Omental fat pad (tissue), 4 donors: ENCODE measurements at places on chromosomes 7 and 10. TPM values are rescaled to one million over a fixed set of nuclear protein-coding genes. Genes with fewer than 3 reads are reported as not detected.

Gene WNT8B
- not detected for total RNA-seq

- no peak for DNase-seq
Measured at GRCh38 chr7:116717137-116717536, 45.1 kb downstream of the MET start.

- DNase-seq, result no peak
Measured at GRCh38 chr7:67407392-67408071, 410.9 kb downstream of the TYW1 start.

Gene CYP3A7
- 0.56 TPM for total RNA-seq

DNA sequence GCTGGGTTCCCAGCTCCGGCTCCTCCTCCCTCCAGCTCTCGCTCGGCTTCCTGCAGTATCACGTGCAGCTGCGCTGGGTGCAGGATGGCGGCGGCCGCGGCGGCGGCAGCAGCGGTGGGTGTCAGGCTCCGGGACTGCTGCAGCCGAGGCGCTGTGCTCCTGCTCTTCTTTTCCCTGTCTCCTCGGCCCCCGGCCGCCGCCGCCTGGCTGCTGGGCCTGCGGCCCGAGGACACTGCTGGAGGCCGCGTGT, at the start of gene CNNM1:
TSS of gene CNNM1 (plus strand) at position 53 of the 250 bp plus-strand sequence. CDS start at position 85, 32 bp downstream.
- no peak for DNase-seq

DNA sequence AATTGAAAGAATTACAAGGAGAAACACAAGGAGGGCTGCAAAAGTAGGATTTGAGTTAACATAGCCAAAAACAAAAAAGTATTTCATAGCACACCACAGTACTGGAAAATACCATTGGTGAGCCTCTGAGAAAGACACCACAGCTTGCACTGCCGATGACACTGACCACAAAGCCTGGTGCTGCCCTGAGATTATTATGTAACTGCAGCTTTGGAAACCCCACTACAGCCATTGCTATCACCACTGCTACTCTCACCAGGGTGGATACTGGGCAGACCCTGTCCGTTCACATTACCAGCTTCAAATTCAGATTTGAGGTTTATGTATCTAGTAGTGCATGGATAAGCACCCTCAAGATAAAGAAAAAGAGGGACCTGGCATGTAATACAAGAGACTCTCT, 1246.7 kb upstream of the SORCS1 start:
- DNase-seq, result no peak

- DNase-seq, result no peak
Measured at GRCh38 chr10:84994722-84995121, 666.3 kb downstream of the CCSER2 start.

DNA sequence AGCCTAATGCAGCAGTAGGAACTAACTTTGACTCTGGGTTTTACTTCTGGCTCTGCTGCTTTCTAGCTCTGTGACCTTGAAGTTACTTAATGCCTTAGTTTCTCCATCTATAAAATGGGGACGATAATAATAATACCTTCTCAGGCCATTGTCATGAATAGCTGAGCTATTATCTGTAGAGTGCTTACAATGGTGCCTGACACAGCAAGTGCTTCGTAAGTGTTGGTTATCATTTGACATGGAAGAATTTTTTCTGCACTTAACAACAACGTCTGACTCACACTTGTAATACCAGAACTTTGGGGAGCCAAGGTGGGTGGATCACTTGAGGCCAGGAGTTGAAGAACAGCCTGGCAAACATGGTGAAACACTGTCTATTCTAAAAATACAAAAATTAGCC, 140.5 kb downstream of the ARL4A start:
- DNase-seq, result no peak

- no peak for DNase-seq
Measured at GRCh38 chr7:135441791-135442190, 68.1 kb downstream of the CNOT4 start.

DNA sequence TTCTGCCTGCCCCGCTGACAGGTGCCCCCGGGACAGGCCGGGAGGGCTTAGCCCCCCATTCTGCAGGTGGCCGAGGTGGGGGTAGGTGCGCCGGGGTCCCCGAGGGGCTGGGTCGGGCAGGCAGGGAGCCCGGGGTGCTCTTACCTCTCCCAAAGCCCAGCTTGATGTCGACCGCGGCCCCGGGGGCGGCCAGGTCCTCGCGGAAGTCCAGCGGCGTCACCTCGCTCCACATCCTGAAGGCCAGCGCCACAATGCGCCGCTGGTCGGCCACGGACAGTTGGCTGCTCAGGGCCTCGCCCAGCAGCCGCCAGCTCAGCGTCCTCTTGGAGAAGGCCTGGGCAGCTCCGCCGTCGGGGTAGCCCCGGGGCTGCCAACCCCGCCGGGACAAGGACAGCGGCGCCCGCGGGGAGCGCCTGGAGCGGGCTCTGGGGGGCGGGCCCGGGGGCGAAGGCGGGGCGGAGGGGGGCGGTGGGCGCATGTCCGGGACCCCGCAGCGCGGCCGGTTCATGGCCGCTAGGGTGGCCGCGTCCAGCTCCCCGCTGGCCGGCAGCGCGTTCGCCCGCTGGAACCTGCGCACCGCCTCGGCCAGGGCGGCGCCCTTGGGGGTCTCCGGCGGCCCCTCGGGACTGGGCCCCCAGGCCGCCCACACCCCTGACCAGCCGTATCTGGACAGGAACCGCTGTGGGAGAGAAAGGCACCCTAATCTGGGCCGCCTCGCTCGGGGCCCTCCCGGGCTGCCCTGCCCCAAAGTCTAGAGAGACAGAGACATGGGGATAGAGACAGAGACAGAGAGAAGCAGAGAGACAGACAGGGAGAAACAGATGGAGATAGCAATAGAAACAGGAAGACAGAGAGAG, 1.7 kb downstream of the MMP21 start:
- no peak for DNase-seq

DNA sequence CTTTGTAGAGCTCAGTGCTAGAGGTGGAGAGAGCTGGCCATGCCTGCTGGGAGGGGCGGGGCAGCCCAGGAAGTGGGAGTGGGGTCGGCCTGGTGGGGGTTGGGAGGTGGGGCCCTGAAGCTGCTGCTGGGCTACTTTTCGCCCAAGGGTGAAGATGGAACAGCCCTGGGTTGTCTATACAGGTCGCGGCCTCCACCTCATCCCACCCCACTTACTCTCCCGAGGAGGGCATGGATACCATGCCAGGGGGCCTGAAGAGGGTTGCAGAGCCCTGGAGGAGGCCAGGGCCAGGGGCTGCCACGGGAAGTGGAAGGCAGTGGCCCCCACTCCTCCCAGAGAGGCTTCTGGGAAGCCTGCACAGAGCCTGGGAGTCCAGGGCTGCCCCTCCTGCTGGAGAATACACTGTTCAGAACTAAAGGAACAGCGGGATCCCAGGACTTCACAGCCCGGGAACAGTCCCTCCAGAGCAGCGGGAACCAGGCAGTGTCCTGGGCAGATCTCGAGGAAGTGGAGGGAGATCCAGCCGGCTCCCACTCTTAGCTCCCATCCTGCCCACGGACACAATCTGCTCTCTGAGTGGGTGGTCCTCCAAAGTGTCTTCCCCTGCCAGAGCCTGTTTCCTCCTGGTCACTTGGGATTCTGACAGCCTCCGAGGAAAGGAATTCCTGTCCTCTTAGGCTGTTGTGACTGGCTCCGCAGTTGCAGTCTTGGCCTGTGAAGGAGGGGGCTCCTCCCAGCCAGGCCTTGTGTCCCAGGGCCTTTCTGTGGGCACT, 23.5 kb downstream of the MAT1A start:
- DNase-seq, result no peak

DNA sequence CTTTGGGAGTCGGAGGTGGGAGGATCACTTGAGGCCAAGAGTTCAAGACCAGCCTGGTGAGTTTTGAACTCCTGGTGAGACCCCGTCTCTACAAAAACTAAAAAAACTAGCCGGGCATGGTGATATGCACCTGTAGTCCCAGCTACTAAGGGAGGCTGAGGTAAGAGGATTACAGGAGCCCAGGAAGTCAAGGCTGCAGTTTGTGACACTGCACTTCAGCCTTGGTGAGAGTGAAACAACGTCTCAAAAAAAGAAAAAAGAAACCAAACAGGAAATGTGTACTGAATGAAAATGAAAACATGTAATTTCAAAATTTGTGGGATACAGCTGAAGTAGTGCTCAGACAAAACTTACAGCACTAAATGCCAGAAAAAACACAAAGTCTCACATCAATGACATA, 7.6 kb downstream of the ARHGAP12 start:
- no peak for DNase-seq

Gene CCDC3
- 38.4 TPM for total RNA-seq

- DNase-seq, result no peak
Measured at GRCh38 chr7:510782-511281, 8.8 kb downstream of the PDGFA start.

DNA sequence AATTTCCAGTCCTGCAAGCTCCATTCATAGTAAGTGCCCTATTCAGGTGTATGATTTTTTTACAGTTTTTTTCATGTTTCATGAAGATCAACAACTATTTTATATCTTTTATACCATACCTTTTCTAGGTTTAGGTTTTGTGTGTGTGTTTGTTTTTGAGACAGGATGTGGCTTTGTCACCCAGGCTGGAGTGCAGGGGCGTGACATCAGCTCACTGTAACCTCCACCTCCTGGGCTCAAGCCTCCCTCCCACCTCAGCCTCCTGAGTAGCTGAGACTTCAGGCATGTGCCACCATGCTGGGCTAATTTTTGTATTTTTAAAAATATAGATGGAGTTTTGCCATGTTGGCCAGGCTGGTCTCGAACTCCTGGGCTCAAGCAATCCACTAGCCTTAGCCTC, 35.0 kb downstream of the ARMH3 start:
- DNase-seq, result no peak

GRCh38 chr7:18756378-18757050, 261.0 kb downstream of the HDAC9 start:
- no peak for DNase-seq

GRCh38 chr7:108431099-108431498, 25.1 kb downstream of the NRCAM start:
- no peak for DNase-seq

DNA sequence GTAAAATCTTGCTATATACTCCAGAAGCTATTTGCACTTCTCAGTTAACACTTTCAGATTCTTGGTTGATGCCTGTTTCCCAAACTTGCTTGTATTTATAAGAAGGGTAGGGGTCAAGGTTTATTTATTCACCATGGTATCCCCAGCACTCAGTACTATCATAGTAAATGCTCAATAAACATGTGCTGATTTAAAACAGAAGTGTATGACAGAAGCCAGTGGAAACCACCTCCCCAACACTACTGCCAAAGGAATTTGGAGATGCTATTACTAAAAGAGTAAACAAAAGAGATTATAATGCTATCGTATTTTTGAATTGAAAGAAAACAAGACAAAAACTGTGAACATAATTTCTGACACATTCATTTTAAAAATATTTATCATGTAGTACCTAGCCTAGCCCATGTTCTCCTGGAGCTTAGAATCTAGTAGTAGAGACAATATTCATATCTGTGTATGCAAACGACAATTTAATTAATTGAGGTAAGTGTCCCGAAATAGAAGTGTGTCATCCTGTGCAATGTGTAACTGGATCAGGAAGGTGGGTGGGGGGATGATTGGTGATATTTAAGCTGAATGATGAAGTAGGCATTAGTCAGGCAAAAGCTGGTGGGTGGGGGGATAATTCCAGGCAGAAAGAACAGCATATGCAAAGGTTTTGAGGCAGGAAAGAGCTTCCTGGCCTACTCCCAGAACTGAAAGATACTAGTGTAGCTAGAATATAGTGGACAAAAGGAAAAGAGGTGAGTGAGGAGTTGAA, 77.5 kb downstream of the HGF start:
- DNase-seq, result no peak

Gene CYP26C1
- not detected for total RNA-seq

- DNase-seq, result no peak
Measured at GRCh38 chr10:128476368-128476725, 350.1 kb upstream of the MKI67 start.
